ENCODE measurements at places on chromosomes 1 and 21.

- peak; percentile 46 for DNase-seq
Observed at GRCh38 chr1:182430263-182431068, 19.5 kb upstream of the RGSL1 start.

- DNase-seq: peak; percentile 13
Observed at GRCh38 chr1:236281198-236281653, 532 bp downstream of the ERO1B start.

GRCh38 chr1:37410105-37410504 lies 64.3 kb upstream of the ZC3H12A start:
- peak; percentile 13 for DNase-seq

- no peak for DNase-seq
Observed at GRCh38 chr1:244957525-244957924, 93.2 kb upstream of the HNRNPU start.

DNA sequence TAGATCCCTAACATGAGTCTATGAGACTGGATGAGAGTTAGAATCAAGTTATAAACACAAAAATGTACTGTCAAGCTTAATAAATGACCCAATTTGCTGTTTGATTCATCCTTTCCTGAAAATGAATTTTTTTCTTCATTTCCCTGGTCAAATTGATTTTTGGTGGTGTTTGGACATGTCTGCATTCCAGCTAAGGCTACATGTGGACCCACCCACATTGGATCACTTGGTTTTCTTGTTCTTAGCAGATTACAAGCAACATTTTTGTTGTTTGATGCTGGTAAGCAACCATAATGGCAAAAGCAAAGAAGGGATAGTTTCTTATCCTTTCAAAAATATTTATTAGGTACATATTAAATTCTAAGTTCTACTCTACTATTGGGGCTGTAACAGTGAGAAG lies 181.1 kb downstream of the NEK7 start:
- DNase-seq: no peak

DNA sequence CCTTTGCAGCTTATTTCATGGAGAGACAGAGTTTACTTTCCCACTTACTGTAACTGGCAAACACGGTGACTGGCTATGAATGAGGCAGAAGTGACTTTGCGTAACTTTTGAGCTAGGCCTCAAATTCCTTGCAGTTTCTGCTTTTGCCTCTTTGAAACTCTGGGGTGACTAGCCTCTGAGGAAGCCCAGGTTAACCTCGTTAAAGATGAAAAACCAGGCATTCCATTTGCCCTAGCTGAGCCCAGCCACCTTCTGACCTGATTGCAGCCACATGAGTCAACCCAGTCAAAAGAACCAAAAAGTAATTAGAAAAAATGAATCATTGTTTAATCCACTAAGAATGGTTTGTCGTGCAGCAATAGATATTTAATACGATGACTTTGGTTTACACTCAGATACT lies 20.4 kb downstream of the PRMT6 start:
- DNase-seq: no peak

- DNase-seq: no peak
Observed at GRCh38 chr21:15437883-15438282, 291.9 kb upstream of the USP25 start.

DNA sequence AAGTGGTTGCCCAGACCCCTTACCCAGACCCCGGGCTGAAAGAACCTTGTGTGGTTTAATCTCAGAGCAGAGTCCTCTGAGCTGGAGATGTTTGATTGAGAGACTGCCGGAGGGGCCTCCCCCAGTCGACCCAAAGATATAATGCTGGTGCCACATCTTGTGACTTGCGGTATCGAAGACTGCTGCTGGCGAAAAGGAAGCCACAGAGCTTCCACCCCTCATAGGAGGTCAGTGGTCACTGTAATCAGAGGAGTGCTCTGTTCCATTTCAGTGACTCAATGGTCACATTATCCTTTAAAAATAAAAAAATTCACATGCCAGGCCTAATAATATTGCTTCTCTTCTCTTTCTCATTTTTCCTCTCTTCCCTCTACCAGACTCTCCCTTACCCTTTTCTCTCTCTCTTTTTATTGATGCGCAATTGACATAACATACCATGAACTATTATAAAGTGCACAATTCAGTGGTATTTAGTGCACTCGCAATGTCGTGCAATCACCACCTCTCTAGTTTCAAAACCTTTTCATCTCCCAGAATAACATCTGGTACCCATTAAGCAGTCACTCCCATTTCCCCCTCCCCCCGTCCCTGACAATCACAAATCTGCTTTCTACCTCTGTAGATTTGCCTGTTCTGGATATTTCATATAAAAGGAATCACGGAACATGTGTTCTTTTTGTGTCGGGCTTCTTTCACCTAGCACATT lies 52.6 kb upstream of the LYST start:
- no peak for DNase-seq

GRCh38 chr1:218347723-218348627 lies 2.8 kb downstream of the TGFB2 start:
- DNase-seq: no peak

GRCh38 chr1:116472431-116472961 lies 98.3 kb downstream of the CD58 start:
- DNase-seq: no peak

- DNase-seq: no peak
Observed at GRCh38 chr1:207019661-207020060, 12.9 kb downstream of the C1orf116 start.

DNA sequence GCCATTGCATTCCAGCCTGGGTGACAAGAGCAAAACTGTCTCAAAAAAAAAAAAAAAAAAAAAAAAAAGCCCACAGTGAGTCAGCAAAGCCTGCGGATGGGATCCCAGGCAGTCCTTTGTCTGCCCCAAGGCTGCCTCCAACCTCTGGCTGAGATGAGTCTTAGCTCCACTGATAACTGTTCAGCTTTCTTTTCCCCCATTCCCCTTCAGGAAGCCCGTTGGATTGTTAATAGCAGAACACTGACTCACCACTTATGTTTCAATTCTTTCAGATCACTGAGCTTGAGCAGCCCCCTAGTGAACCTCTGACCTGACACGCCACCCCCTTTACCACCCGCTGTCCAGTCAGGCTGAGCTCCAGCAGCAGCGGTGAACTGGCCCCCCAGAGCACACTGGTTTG lies 57.5 kb downstream of the ERG start:
- DNase-seq: no peak

GRCh38 chr21:39869141-39869818 lies 2.0 kb downstream of the PCP4 start:
- no peak for DNase-seq

DNA sequence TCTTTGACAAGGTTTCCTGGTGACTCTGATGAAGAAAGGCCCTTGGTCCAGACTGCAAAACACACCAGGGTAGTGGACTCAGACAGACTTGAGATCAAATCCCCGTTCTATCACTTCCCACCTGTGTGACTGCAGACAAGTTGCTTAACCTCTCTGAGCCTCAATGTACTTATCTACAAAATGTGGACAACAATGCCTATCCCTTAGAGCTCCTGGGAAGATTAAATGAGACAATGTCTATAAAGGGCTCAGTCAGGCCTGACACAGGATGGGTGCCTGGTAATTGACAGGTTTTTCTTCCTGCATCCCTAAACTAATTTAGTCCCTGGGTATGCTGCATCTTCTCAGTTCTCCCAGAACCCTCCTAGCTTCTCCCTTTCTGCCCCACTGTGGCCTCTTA lies 37.9 kb upstream of the ZBTB40 start:
- no peak for DNase-seq

DNA sequence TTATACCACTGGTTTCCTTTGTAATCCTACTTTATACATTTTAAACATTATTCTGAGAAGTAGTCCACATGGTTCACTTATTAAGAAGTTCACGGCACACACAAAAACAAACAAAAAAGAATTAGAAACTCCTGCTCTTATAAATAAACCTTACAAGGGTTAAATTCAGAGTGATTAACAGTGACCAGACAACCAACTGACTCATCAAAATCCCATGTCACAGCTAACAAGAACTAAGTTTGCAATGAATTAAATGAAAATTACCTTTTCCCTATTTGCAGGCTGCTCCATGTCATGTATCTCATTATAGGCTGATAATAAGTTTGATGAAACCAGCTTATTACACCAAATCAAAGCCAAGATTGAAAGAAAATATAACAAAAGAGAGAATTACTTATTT lies 77.5 kb downstream of the PUM1 start:
- no peak for DNase-seq

DNA sequence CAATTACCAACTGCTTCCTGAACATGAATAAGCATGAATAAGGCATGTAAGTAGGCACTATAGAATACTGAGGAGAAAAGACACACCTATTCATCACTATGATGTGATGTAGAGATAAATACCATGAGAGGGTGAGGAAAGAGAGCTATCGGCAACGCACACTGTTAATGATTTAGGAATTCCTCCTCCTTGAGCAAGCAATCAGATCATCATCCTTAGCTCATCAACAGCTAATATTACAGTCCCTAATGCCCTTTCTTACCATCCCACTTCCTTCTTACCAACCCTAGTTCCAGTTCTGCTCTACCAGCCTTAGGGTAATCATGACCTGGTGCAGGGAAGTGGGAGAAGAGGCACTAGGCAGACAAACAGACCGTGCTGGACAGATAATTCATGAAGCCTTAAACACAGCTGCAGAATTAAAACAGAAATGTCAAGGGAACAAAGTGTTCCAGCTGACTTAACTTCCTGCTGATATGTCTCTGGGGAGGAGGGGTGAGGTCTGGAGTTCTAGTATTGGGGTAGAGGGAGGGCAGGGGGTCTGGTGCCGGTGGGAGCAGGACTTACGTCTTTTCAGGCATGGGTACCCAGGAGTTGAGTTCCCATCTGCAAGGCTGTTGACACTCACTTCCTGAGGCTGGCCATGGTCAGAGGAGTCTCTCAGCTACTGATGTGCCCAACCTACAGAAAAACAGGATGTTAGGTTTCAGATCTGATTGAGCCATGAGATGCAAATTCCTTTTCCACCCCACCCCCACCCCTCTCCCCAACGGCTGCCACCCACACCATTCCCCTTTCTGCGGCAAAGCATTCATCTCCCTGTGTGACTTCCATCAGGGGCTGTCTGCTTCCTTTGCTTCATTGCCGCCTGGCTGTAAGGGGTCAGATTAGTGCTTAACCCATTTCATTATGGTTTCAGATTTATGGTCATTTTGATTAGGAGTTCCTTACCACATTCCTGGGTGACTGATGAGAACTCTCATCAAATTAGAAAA lies 12.6 kb upstream of the RCSD1 start:
- no peak for DNase-seq

All from stimulated activated CD4-positive, alpha-beta T cell treated with anti-CD3 and anti-CD28 coated beads, Interleukin-1b, Interleukin-23, amount 100 ng/mL, for 48 hours (primary cell).